Upper lobe of left lung (tissue), 6 donors: ENCODE measurements at places on chromosomes 2 and 18. TPM values are rescaled to one million over a fixed set of nuclear protein-coding genes. Genes with fewer than 3 reads are reported as not detected.

GRCh38 chr18:51235009-51235789, 37.7 kb upstream of the MEX3C start:
- DNase-seq = no peak

DNA sequence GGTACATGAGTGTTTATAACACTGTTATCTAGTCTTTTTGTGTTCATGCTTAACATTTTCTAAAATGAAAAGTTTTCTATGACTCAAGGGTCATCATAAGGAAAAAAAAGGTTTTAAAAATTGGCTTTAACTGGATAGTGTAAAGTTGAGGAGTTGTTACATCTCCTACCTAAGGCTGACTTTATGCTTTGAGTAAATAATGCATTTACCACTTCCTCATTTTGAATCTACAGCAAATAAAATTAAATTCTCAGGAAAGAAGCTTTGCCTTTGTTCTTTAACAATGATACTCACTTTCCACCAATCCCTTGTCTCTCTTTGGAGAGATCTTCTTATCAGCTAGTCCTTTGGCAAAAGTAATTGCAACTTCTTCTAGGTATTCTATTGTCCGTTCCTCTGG, 29.7 kb downstream of the HADHA start:
- no peak for DNase-seq

MPHOSPH10 gene
- total RNA-seq = 35.6 TPM

- DNase-seq = no peak
Measured at GRCh38 chr2:215521031-215521430, 85.2 kb upstream of the FN1 start.

APCDD1 gene
- total RNA-seq = 40.4 TPM

DNA sequence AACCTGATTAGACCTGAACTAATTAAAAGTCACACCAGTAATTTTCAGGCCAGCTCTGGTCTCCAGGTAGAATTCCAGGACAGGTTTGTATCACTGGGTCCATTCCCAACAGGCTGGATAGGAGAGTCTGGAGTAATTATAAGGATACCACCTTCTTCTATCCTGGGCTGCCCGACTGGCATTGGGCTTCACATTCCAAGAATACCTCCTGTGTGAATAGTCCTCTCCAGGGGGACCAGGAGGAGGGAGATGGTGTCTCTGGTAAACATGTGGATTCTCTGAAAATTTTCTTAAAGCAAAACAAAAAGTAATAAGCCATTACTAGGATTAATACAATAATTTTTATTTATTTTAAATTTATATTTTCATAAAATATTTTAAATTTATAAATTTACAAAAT, 17.3 kb downstream of the DUSP11 start:
- no peak for DNase-seq

DNA sequence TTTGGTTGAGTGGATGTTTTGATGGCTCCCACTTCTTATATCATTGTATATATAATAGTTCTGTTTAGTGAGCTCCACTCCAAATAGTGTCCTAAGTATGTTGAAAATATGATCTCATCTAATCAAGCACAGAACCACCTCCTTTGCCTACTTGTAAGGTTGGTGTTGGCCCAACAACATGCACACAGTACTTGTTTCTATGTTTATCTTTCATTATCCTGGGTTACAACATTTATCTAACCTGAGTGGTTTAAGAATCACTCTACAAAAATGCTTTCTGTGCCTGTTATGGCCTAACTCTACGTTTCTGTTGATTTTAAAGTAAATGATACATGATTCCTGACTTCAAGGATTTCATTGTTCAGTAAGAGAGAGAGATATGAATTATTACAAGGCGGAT, 281.9 kb downstream of the FIGN start:
- DNase-seq = no peak

MPP4 gene
- total RNA-seq = 0.13 TPM

DNA sequence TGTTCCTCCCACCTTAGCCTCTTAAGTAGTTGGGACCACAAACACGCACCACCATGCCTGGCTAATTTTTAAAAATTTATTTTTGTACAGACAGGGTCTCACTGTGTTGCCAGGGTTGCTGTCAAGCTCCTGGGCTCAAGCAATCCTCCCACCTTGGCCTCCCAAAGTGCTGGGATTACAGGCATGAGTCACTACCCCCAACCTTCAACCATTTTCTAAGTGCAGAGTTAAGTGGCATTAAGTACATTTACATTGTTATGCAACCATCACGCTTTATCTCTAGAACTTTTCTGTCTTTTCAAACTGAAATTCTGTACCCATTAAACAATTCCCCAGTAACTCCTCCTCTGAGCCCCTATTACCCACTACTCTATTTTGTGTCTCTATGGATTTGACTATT, 45.9 kb upstream of the AFF3 start:
- DNase-seq = no peak

DNA sequence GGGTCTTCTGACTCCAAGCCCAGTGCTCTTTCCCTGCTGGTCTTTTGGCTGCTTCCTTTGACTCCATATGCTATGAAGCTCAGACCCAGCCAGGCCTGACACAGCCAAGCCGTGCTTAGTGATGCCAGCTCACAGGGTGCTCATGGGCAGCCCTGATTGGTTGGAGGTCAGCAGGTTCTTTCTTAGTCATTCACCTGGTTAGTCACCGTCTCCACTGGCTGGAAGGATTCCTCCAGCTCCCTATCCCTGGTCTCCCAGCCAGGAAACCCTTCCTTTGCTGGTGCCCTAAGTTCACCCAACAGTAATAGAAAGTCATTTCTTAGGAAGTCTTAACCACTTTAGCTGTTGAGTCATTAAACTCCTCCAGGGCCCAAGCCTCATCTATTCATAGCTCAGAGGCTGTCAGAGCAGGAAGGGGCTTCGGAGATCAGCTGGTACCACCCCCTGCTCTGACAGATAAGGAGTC, 3.9 kb downstream of the KCNK3 start:
- DNase-seq = no peak

SERPINB12 gene
- total RNA-seq = not detected

NXPH2 gene
- total RNA-seq = not detected

CHRND gene
- not detected for total RNA-seq

DNA sequence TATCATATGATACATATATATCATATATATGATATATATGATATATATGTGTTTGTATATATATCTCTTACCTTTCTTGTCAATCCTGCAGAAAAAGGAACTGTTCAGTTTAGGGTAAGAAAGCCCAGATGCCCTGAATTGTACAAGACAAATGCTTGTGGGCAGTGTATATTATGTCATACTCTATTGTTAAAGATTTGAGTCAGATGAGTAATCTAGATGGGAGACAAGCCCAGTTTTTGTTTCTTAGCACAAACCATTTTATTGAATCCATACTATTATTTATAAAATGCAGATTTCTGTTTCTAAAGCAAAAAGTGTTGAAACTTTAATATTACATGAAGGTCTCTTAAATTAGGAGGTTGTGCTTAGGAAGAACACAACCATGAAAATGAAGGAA, 90.6 kb downstream of the VRK2 start:
- DNase-seq = no peak

GRCh38 chr2:127721311-127721977, 20.1 kb downstream of the SFT2D3 start:
- no peak for DNase-seq

ADRA2B gene
- 0.49 TPM for total RNA-seq

SLC5A7 gene
- 1.3 TPM for total RNA-seq

DNA sequence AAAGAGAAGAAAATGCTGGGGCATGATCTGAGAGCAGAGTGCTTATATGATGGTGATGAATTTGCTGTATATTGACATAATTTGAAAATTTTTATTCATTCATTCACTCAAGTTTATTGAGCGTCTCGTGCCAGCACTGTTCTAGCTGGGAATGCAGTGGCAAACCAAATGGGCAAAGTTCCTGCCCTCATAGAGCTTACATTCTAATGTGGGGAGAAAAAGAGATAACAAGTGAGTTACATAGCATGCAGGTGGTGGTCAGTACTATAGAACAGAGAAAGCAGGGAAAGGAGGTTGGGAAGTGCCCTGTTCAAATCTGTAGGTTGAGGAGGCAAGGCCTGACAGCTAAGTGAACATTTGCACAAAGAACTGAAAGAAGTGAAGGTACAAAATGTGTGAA, 4.3 kb downstream of the CEP192 start:
- DNase-seq = no peak

METTL5 gene
- 24.1 TPM for total RNA-seq

DNA sequence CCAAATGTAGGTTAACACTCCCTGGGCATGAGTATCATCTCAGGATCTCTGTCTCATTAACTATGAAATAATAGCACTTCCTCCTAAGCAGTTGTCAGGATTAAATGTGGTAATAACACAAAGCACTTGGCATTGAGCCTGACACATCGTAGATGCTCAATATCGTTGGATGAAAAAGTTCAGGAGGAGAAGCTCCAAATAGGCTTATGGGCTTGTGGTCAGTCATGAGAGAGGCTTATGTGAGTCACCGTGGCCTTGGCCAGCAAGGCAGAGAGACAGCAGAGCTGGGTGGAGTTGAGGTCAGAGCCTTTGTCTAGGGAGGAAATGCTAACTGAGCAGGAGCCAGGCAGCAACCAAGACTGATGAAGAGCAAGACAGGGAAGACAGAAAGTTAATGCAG, 68.3 kb upstream of the PPM1B start:
- peak; percentile 67 for DNase-seq

IL1RN gene
- total RNA-seq = 11.1 TPM

DNA sequence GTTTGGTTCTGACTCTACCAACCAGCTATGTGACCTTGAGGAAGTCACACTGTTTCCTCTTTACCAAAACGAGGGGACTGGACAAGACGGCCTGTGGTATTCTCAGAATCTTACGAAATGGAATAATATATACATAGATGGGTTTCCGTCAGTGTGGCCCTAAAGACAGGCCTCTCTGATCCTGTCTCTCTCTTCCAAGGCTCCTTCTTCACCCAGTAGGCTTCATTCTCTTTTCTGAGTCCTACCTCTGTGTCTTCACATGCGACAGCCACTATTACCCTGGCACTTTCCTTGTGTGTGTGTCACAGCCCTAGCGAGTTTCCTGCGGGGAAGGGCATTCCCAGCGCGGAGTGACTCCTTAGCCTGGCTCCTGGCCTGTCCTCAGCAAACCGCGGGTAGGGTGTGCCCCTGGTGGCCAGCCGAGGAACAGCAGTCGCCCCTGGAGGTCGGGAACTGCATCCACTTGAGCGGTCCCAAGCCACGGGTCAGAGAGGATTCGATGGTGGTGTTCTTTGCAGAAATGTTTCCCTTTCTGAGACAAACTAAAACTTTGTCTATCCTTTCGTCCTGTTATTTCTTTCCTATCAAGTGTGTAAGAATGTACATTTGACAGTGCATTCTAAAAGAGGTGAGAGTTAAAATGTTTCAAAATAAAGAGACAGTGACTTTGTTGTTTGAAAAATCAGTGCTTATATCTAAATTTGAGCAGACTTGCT, 63.3 kb downstream of the RAB31 start:
- peak; percentile 94 for DNase-seq

DNA sequence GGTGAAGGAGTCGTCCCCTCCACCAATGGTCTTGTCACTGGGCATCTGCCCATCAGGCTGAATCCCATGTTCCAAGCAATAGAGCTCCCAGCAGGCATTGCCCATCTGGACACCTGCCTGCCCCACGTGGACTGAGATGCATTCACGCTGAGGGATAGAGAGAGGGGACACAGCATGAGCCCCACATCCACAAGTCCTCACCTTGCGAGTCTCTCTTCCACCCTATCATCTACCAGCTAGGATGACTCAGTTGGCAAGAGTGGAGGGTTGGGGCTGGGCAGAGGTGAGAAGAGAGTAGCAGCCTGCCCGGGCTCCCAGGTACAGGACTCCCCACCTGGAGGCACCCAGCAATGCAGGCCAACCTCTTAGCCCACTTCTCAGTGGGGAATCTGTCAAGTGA, 959 bp upstream of the TUBA4B start:
- no peak for DNase-seq

DNA sequence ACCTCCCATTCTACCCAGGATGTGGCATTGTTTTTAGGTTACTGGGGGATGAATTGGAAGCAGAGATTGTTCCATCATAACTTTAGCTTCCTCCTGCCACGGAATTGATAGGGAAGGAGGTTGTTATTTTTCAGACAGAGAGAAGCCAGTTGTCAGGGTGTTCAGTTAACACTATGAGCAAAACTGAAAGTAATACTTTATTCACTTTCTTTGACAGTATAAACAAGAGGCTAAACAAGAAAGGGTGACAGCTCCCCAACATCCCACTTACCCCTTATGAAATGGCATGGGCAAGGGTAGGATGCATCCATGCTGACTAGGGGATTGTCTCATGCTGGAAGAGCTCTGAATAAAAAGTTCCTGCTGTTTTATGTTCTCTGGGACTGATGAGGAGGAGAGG, 36.4 kb upstream of the GAREM1 start:
- no peak for DNase-seq

TP53I3 gene
- total RNA-seq = 86.8 TPM

REG1A gene
- total RNA-seq = 5.7 TPM

GRCh38 chr2:71556692-71557250, 103.4 kb downstream of the DYSF start:
- DNase-seq = no peak

DNA sequence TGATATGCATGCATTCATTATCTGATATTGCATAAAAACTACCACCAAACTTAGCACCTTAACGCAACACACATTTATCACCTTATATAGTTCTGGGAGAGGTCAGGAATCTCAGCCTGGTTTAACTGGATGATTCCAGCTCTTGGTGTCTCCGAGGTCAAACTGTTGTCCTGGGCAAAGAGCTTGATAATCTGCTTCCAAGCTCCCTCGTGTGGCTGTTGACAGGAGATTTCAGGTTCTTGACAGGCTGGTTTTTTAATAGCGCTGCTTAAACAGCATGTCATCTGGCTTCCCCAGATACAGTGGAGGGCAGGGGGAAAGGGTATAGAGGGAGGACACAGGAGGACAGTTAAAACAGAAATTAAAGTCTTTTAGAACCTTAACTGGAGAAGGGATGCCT, 785.0 kb downstream of the CNTNAP5 start:
- DNase-seq = no peak

DNA sequence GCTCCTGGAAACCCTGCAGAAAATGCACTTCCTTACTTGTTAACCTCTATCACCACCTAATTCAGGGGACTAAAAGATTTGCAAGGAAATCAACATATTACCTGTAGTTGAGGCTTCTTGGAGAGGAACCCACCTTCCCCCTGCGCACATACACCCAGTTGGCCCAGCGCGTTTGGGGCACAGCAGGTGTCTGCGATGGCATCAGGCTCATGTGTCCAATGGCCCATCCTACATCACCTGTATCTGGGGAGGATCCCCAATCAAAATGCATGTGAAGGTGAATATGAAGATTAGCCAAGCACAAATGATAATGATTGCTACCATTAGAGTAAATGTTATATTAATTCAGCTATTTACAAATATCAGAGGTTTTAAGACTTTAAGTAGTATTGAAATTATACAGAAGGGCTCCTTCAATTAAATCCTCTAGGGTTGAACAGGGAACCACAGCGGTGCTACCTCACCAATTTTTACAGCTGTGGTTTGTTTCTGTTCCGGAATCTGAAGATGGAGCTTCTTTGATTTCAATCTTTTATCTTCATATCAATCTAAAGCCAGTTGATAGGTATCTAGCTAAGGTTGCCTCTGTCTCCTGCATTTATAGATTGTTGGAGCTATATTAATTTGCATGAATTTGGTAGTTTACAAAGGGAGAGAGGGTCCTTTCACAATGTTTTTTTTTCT, 486.0 kb downstream of the RNF144A start:
- DNase-seq = no peak
